ENCODE measurements at places on chromosomes 12 and 14.

- DNase-seq: no peak
Observed at GRCh38 chr12:70059373-70059772, 183.9 kb upstream of the CNOT2 start.

DNA sequence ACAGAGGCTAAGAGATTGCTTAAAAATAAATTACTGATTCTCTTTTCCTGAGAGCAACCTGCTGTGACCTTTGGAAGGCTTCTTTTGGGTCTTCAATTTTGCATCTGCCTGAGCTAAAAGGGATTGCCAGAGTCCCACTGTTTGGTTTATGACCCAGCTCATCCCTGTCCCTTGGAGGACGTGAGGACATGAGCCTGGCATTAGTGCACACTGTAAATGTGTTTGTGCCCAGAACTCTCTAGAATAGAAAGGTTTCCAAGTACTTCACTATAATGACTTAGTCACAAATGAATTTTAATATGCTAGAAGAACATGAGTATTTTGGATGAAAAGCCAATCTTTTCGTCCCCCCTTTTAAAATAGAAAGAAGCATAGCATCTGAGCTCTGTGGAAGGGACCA lies 47.1 kb upstream of the CDKN3 start:
- DNase-seq: no peak

DNA sequence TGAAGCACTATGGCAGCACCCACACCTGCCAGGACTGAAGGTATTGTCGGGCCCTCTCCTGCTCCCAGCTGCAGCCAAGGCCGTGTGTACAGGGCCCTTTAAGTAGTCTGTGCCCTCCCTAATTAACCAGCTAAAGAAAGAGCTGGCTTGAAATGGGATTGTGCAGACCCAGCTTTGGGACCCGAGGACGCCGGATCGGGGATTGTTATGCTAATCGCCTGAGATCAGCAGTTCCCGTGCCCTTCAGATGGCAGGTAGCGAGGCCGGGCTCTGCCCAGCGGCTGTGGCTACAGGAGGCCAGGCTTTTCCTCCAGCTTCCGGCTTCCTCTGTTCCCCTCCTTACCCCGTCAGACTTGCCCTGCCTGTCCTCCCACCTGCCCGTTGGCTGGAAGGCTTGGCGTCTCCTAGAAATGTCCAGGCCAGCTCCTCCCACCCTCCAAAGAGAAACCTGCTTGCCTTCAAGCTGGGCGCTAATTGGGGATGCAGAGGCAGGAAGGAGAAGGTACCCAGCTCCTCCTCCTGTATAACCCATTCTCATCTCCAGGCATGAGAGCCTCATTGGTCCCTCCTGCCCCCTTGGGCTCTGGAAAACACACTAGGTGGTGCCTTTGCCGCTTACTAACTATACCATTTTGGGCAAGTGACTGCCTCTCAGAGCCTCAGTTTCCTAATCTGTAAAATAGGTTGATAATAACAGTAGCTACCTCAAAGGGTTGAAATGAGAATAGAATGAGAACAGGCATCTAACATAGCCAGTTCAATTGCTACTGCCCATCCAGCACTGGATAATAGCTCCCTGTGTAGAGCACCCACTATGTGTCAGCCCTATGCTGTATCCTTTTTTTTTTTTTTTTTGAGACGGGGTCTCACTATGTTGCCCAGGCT lies 25.8 kb upstream of the MSI1 start:
- DNase-seq: no peak

- DNase-seq: no peak
Observed at GRCh38 chr12:45880533-45880932, 109.8 kb downstream of the SCAF11 start.

DNA sequence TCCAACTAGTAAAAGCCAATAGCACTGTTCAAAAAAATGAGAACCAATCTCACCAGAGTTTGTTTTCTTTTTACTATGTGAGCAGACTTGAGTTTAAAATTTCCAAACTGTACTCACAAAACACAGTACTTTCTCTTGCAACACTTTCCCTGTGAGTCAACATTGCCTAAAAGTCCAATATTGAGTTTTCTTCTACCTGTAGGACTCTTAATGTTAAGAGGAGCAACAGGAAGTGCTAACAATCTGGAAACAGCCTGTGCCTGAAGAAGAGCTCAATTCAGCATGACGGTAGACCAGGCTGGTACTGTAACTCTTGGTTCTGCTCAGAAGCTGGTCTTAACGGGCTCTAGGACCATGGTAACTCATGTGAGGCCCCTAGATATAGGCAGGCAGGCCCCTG lies 144.3 kb downstream of the MED13L start:
- no peak for DNase-seq

- DNase-seq: no peak
Observed at GRCh38 chr12:47752552-47752951, 6.1 kb downstream of the RAPGEF3 start.

- no peak for DNase-seq
Observed at GRCh38 chr12:52876372-52876771, 27.6 kb upstream of the KRT78 start.

GRCh38 chr14:63286071-63286470 lies 32.7 kb downstream of the GPHB5 start:
- no peak for DNase-seq

DNA sequence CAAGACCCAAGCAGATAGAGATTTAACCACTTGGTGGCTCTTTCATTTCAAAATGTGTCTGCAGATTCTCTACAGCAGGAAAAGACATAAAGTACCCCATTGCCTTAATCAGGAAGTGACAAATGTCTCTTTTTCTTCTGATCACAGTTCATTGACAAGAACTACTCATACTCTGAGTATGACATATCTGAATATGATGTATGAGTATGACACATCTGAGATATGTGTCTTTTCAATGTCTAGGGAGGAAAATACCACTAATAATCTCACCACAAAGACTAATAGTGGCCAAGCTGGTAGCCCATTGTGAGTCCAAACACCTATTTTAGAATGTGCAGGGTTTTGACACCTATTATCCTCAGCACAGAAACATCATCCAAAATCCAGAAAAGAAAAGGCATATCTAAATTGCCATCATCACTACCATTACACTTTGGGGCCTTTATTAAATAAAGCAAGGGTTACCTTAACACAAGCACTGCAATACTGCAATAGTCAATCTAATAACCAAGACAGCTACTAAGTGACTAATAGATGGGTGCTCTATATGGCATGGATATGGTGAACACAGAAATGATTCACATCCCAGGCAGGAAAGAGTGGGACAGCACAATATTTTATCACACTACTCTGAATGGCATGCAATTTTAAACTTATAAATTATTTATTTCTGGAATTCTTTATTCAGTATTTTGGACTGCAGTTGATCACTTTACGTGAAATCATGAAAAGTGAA lies 243.7 kb upstream of the FAR2 start:
- no peak for DNase-seq

- DNase-seq: no peak
Observed at GRCh38 chr14:94354638-94355185, 31.6 kb upstream of the SERPINA6 start.

DNA sequence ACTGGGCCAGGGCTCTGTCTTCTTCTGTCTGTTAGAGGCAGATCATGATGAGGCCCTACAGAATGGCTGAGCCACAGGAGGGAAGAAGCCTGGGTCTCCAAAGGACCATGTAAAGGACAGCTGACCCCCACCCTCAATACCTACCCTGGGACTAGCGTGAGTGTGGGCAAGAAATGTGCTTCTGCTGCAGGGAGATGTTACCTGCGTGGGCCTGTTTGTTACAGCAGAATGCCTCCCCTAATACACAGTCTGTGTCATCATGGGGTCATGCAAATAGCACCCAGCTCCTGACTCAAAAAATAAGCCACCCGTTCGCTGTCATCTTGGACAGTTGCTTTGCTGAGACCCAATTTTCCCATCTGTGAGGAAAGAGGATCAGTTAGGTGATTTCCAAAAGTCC lies 90.6 kb downstream of the CALM1 start:
- DNase-seq: no peak

GRCh38 chr12:43976027-43976426 lies 140.1 kb downstream of the TMEM117 start:
- DNase-seq: no peak

DNA sequence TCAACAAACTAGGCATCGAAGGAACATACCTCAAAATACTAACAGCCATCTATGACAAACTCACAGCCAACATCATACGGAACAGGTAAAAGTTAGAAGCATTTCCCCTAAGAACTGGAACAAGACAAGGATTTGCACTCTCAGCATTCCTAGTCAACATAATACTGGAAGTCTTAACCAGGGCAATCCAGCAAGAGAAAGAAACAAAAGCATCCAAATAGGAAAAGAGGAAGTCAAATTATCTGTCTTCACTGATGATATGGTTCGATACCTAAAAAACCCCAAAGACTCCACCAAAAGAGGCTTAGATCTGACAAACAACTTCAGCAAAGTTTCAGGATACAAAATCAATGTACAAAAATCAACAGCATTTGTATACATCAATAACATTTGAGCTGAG lies 32.5 kb downstream of the CCDC38 start:
- no peak for DNase-seq

- DNase-seq: no peak
Observed at GRCh38 chr14:95256002-95256775, 63.5 kb downstream of the CLMN start.

DNA sequence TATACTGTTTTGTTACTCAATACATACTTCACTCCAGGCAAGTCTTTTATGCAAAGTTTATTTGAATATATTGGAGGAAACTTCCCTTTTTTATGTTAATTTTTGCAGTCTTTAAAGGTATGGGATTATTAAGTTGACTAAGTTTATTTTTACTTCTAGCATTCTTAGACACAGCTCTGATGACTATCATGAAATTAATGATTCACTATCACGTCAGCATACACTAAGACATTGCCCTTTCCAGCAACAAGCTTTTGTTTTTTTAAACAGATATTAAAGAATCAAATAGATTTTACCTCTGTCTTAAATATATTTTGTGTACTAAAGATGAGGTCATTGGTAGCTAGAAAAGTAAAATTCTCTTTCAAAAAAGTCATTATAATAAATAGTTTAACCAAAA lies 52.1 kb downstream of the DERA start:
- DNase-seq: no peak
